NCI-H1417 (cell line): ENCODE measurements at places on chromosomes 6 and 20.

- no peak for DNase-seq
These were observed 349.8 kb upstream of the ARID1B start for GRCh38 chr6:156427345-156427744.

- no peak for DNase-seq
These were observed 137.3 kb upstream of the TOP1 start for GRCh38 chr20:40891351-40891750.

- peak; percentile 59 for DNase-seq
These were observed 58.6 kb downstream of the CPNE5 start for GRCh38 chr6:36780442-36781177.

DNA sequence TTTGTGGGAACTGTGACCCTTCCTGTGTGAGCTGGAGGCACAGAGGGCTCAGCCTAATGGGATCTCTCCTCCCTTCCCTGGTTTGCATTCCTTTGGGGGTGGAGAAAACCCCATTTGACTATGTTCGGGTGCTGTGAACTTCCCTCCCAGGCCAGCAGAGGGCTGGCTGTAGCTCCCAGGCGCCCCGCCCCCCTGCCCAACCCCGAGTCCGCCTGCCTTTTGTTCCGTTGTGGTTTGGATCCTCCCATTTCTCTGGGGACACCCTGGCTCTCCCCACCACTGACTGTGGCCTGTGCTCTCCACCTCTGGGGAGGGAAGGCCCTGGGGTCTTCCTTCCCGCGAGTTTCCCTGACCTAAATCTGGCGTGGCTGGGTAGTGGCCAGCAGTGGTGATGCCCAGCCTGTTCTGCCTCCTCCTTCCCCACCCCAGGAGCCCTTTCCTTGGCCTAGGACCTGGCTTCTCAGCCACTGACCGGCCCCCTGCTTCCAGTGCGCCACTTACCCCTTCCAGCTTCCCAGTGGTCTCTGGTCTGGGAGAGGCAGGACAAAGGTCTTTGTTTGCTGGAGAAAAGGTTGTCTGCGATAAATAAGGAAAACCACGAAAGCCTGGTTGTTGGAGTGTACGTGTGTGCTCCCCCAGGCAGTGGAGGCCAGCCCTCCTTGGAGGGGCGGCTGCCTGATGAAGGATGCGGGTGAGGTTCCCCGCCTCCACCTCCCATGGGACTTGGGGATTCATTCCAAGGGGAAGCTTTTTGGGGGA lies 4.9 kb downstream of the VEGFA start:
- DNase-seq, result peak; percentile 32

DNA sequence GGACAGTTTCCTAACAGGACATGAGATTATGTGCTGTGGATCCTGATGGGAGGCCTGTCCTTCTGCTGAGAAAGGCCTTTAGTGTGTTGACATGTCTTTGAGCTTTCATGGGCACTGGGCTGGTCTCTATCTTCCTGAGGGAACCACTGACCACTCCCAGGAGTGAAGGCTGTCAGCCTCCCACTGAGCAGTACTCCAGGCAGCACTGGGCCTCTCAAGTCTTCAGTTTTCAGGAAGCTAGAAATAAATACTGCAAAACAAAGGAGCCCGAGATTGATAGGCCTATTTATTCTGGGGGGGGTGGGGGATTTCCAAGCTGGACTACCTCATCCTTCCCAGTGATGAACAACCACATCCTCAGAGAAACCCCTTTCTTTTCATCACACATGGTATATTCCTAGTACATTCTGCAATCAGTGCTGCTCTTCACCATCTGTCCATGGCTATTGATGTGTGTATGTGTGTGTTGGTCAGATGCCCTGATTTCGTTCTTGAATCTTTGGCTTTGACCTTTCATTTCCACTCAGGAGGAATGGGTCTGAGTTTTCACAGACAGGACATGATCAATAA lies 180.9 kb upstream of the SPTLC3 start:
- no peak for DNase-seq

DNA sequence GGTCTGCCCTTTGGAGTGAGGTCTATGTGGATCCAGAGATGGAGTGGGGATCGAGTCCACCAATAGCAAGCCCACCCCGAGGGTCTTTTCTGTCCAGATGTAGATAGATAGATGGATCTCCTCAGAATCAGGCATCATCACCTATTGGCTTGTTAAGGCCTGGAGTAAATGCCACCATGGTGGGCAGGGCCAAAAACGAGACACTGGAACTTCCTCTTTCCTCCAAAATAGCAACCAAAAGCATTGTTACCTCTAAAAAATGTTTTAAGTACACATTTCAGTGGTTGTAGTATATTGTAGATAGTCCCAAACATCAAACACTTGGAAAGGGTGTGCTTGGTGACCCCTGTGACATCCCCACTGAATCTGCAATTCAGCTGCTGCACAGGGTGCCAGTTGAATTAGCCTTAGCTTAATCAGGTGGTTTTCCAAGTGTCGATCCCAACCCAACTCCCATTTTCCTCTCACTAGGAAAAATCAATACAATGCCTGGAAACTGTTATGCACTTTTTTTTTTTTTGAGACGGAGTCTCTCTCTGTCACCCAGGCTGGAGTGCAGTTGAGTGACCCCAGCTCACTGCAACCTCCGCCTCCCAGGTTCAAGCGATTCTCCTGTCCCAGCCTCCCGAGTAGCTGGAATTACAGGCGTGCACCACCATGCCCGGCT lies 35.0 kb upstream of the NELFCD start:
- no peak for DNase-seq

- no peak for DNase-seq
These were observed 1.6 kb downstream of the PRDM1 start for GRCh38 chr6:106087548-106088325.

DNA sequence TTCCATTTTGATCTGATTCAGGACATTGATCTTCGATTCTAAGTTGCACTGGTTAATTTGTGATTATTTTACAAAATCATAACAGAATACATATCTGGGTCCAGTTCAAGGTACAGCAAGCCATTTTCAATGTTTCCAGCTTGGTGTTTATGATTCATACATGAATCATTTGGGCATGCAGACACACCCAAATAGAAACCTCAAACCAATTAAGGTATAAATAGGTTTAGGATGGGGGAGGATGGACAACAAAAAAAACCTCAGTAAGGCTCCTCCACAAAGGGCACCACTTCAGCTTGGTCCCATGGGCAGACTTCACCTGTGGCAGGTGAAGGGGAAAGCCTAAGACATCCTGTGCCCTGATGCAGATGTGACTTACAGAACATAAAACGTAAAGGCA lies 192.7 kb downstream of the KHDC1L start:
- DNase-seq, result no peak

DNA sequence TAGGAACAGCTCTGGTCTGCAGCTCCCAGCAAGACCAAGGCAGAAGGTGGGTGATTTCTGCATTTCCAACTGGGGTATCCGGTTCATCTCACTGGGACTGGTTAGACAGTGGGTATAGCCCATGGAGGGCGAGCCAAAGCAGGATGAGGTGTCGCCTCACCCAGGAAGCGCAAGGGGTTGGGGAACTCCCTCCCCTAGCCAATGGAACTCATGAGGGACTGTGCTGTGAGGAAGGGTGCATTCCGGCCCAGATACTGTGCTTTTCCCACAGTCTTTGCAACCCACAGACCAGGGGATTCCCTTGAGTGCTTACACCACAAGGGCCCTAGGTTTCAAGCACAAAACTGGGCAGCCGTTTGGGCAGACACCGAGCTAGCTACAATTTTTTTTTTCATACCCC lies 21.8 kb downstream of the HDDC2 start:
- no peak for DNase-seq

DNA sequence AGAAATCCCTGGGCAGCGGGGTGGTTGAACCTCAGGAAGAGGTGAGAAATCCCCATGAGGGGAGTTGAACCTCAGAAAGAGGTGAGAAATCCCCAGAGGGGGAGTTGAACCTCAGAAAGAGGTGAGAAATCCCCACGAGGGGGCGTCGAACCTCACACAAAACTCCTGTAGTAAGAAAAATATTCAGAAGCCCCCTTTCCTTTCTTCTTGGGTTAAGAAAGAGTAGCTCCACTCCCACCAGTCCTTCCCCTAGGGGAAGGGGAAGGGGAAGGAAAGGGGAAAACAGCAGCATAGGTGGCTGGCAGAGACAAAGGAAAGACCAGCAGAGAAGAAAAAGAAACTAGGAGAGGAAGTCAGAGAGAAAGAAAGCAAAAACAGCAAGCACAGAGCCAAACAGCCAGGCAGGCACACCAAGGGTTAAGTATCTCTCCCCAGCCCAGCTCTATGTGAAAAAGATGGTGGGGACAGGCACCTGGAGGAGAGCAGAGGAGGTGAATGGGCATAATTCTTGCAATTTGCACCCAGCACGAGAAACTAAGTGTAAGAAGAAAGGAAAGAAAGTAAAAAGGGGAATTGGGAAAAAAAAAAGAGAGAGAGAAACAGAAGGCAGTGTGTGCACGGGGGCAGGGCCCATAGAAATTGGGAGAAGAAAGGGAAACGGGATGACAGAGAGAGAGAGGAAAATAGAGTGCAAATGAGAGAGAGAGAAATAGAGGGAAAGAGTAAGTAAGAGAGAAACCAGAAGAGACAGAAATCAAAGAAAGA lies 88.2 kb downstream of the PLG start:
- no peak for DNase-seq

- DNase-seq, result no peak
These were observed 25.8 kb downstream of the SYNDIG1 start for GRCh38 chr20:24495266-24495665.

GRCh38 chr20:6685181-6685582 lies 82.3 kb upstream of the BMP2 start:
- no peak for DNase-seq
